ENCODE measurements at places on chromosomes 2 and 18.

- no peak for DNase-seq
Observed at GRCh38 chr2:108587621-108588020, 53.4 kb downstream of the LIMS1 start.

DNA sequence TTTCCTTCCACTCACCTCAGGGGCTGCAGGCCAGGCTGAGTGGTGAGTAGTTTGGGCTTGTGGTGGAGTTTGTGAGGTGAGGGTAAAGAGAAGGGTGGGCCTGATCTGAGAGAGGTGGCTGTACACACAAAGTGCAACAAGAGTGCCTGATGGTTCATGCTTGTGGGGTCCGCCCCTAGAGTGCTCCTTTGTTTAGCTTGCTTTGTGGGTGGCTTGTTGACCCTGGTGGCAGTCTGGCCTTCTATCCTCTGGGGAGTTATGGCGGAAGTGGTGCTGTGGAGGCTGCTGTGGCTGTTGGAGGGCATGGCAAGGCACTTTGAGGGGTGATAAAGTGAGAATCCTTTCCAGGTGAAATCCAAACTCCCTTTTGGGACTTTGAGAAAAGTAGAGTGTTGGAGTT lies 10.6 kb downstream of the UBE2F start:
- DNase-seq, result no peak

GRCh38 chr2:40210968-40211353 lies 240.9 kb downstream of the SLC8A1 start:
- DNase-seq, result no peak

- DNase-seq, result no peak
Observed at GRCh38 chr2:240042740-240043139, 10.6 kb downstream of the OR6B3 start.
